ENCODE measurements at places on chromosomes 6 and 20. TPM values are rescaled to one million over a fixed set of nuclear protein-coding genes. Genes with fewer than 3 reads are reported as not detected.

The PTK6 gene
- total RNA-seq, result not detected

The NRM gene
- total RNA-seq, result 1.9 TPM

The MYLK4 gene
- 0.32 TPM for total RNA-seq

The ZSCAN31 gene
- total RNA-seq, result 15.7 TPM

The FAM83B gene
- total RNA-seq, result not detected

The CRIP3 gene
- total RNA-seq, result not detected

The CST5 gene
- not detected for total RNA-seq

The HLA-DRA gene
- total RNA-seq, result not detected

The OTOR gene
- not detected for total RNA-seq

The FHL5 gene
- total RNA-seq, result not detected

The IGF2R gene
- 41.5 TPM for total RNA-seq

The GRIK2 gene
- not detected for total RNA-seq

Measured in epithelial cell of umbilical artery (primary cell).